ENCODE measurements at places on chromosomes 1 and 21. TPM values are rescaled to one million over a fixed set of nuclear protein-coding genes. Genes with fewer than 3 reads are reported as not detected.

Gene MPZ
- 2.2 TPM for total RNA-seq

Gene CRABP2
- 9.1 TPM for total RNA-seq

Gene CHI3L2
- 2.4 TPM for total RNA-seq

Gene AMIGO1
- total RNA-seq: 2.5 TPM

Gene APOBEC4
- under 0.01 TPM for total RNA-seq

Gene RGL1
- total RNA-seq: 24.6 TPM

- H3K27me3 ChIP-seq: no peaks in the 10 kb centered on the region
- no peak for DNase-seq
- H3K4me3 ChIP-seq: peak overlapping the region; percentile 82
Observed at GRCh38 chr1:156767879-156768604, 707 bp downstream of the PRCC start.

DNA sequence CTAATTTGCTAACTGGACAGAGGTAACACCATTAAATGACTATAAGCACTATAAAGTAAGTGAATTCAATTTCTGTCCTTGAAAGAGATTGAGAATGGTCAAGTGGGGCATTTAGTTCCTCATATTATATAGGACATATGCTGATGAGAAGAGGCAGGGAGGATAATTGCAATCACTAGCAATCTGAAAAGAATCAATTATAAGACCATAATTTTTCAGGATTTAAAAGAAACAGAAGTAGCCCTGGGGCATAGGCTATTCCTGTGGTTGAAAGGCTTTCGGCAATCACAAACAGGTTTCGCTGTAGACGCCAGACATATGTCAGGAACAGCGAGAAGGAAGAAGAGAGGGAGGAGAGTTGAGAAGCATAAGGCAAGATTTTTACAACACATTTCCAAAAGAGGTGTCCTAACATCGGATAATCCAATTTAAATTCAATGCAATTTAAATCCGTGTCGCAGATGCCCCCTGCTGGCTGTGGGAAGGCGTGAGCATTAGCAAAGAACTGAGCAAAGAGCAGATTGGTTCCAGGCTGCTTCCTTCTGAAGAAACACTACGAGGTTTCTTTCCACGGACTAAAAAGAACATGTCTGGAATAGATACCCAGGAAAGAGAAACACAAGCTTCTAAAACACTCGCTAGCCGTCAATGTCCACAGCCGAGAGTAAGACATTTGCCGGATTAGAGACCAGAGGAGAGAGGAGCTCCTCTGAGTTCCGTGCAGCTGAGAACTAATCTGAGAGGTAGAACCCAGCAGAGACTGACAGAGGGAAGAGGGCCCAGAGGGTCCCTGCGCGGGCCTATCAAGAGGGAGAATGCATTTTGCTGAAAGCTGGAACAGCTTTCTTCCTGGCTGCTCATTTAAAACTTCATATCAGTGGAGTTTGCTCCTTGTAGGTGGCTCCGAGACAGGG lies 27.9 kb downstream of the RGS5 start:
- H3K27me3 ChIP-seq: no peaks in the 10 kb centered on the region
- peak overlapping the region; percentile 51 for H3K4me3 ChIP-seq
- H3K36me3 ChIP-seq: no peaks in the 10 kb centered on the region
- peak; percentile 61 for DNase-seq

DNA sequence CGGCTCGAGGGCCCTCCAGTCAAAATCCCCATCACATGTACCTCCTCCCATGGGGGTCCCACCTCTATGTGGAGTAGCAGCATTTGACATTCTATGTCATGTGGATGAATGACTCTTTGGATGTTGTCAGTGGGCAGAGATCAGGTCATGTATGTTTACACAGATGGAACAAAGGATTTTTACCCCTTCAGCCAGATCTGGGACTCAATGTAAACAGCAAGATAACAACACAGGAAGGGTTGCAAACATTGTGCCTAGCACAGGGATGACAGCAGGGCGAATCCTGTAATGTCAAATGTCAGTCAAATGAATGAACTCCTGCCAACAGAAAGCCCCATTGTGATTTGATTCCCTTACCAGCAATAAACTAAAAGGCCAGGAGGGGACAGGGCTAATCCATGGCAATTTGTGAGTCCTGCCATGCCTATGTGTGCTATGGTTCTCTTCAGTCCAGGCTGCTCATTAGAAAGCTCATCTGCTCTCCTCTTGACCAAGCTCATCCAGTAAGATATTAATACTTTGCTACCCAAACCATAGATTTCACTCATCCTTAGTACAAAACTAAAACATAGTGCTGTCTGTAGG lies 60.3 kb downstream of the PGBD5 start:
- H3K4me1 ChIP-seq: no peaks in the 10 kb centered on the region
- H3K36me3 ChIP-seq: no peaks in the 10 kb centered on the region
- H3K27ac ChIP-seq: no peak overlapping the region
- no peak overlapping the region for H3K4me3 ChIP-seq
- no peak for DNase-seq

- peaks cover 15% of the 10 kb centered on the region for H3K27me3 ChIP-seq
- H3K4me3 ChIP-seq: no peak overlapping the region
- H3K4me1 ChIP-seq: no peaks in the 10 kb centered on the region
Observed at GRCh38 chr1:226608699-226609505, 60.3 kb downstream of the STUM start.

DNA sequence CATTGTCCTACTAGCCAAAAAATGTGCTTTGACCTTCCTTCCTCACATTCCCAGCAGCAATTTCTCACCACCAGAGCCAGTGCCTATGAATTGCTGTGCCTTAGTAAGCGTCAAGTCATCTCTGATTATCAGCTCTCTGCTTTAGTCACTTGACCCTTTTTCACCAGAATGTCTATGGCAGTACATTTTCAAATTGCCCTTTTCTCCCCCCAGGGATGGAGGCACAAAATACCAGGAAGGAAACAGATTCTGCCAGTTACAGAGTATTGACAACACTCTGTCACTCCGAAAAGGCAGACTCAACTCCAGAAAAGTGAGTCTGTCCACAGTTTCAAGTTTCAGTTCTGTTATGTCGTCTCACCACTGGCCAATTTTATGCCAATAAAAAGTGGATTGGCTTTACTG lies 167.4 kb downstream of the TNFSF18 start:
- H3K4me1 ChIP-seq: peaks cover 41% of the 10 kb centered on the region
- peak overlapping the region; percentile 25 for H3K4me3 ChIP-seq
- no peaks in the 10 kb centered on the region for H3K27me3 ChIP-seq
- DNase-seq: peak; percentile 48
- H3K27ac ChIP-seq: peak overlapping the region; percentile 73
- no peaks in the 10 kb centered on the region for H3K36me3 ChIP-seq

DNA sequence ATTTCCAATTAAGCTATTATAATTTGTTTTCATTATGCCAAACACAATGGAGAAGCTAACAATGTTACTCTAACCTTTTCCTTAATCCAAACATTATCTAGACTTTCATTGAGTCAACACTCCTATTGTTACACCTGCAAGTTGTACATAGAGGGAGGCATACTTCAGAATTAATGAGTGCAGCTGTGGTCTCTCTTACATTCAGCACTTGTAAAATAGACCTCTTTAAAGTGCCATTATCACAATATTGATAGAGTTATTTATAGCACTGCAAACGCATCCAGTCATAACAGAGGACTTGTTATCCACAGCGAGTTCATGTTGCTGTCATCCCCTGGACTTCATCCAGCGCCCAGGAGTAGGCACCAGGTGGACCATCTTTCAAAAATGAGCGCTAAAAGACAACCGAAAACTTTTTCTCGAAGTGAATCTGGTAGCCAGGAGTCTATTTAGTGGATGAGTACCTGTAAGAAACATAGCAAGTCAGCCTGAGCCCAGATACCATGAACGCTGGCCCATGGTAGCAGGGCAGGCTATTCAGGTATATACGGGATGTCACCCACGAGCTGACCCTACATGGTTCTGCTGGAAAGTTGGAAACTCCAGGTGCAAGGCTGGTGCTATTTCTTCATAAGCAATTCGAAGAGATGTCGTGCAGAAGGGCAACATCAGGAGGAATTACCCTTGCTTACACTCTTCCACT lies 70.6 kb upstream of the NFIA start:
- no peaks in the 10 kb centered on the region for H3K36me3 ChIP-seq
- no peaks in the 10 kb centered on the region for H3K4me1 ChIP-seq
- no peak overlapping the region for H3K4me3 ChIP-seq
- peaks cover 2% of the 10 kb centered on the region for H3K27me3 ChIP-seq
- no peak for DNase-seq
- H3K27ac ChIP-seq: no peak overlapping the region

DNA sequence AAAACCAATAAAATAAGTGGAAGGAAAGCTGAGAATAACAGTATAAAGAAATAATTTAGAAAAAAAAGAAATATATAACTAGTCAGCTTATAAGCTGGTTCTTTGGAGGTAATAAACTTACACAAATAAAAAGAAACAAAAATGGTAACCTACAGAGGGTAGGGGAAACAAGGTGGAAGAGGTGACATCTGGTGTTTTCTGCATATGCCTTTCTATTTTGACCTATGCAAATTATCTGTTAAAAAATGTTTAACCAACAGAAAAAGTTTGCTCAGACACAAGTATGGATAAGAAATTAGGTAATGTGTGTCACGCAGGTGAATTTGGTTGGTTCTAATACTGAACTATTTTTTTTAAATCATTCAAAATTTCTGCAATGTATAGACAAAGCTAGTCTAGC lies 53.6 kb upstream of the DMRTA2 start:
- no peak overlapping the region for H3K27ac ChIP-seq
- no peak for DNase-seq
- no peak overlapping the region for H3K4me3 ChIP-seq
- no peaks in the 10 kb centered on the region for H3K27me3 ChIP-seq
- H3K36me3 ChIP-seq: no peaks in the 10 kb centered on the region

GRCh38 chr1:189983166-189983890 lies 494.3 kb downstream of the BRINP3 start:
- no peak overlapping the region for H3K4me3 ChIP-seq
- H3K27me3 ChIP-seq: no peaks in the 10 kb centered on the region
- no peaks in the 10 kb centered on the region for H3K4me1 ChIP-seq
- no peak overlapping the region for H3K27ac ChIP-seq
- no peaks in the 10 kb centered on the region for H3K36me3 ChIP-seq
- no peak for DNase-seq

GRCh38 chr1:171433451-171433850 lies 51.9 kb upstream of the PRRC2C start:
- H3K27ac ChIP-seq: peak overlapping the region; percentile 80
- peaks cover 21% of the 10 kb centered on the region for H3K4me1 ChIP-seq
- peak; percentile 21 for DNase-seq
- H3K27me3 ChIP-seq: no peaks in the 10 kb centered on the region
- H3K4me3 ChIP-seq: no peak overlapping the region

GRCh38 chr1:77874804-77875445 lies 13.5 kb upstream of the NEXN start:
- H3K4me3 ChIP-seq: no peak overlapping the region
- no peaks in the 10 kb centered on the region for H3K27me3 ChIP-seq
- peak; percentile 62 for DNase-seq
- no peak overlapping the region for H3K27ac ChIP-seq
- H3K36me3 ChIP-seq: no peaks in the 10 kb centered on the region

- no peak overlapping the region for H3K27ac ChIP-seq
- no peaks in the 10 kb centered on the region for H3K36me3 ChIP-seq
- DNase-seq: no peak
- no peak overlapping the region for H3K4me3 ChIP-seq
Observed at GRCh38 chr1:65224681-65225091, 76.7 kb downstream of the AK4 start.

All from osteoblast (primary cell).